NCI-H1436 (cell line): ENCODE measurements at places on chromosomes 12 and 14.
A peak's percentile ranks its signal among the peaks of the same experiment; 100 is the strongest.

GRCh38 chr12:1502379-1502720 is 92.0 kb downstream of the FBXL14 start:
- DNase-seq, result no peak

DNA sequence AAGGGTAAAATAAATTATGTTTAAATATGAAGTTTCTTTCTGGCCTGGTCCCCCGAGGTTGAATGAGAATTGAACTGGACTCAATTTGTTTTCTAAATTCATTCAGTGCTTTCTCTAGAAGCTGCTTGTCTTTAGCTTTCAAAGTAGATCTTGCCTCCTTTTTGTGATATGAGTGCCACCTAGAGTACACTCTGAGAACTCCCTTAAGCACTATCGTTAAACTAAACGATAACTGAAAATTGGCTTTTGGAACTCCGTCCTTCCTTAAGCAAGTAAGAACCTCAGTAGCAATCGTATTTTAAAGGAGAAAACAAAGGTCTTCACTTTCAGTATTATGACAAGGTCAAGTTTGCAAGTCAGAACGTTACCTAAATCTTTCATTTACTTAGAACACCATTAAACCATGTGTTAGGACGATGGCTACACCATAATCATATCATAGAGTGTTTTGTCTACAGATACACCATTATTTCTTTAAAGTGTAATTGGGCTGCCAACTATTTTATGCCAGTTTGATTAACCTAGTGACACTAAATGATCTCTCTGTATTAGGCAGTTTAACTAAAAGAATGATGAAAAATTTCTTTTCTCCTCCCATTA is 364.8 kb downstream of the SNAPC1 start:
- DNase-seq, result peak; percentile 56

DNA sequence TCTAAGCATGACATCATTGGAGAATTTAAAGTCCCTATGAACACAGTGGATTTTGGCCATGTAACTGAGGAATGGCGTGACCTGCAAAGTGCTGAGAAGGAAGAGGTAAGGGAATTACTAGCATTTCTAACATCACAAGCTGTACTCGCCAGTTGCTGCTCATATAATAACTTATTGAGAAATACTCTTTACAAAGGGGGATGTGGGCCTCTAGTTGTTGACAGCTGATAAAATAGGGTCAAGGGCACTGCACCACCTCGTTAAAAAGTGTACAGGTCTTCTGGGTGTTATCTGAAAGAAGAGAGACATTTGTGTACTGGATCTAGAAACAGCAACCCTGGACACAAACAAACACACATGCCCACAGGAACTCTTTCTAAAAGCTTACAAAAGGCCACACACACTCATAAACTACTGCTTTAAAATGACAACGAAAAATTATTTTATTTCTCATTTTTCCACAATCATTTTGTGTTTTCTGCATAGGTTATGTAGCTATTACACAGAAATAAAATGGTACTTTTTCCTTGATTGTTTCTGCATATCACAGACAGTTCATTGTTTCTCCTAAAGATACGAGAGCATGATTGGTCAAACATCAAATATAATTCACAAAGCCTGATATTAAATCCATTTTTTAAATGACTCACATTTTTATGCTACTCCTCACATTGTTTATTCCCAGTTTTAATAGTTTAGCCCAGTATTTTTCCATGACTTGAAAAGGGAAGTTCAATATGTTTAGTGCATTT is 391.1 kb downstream of the PAWR start:
- DNase-seq, result no peak

- peak; percentile 58 for DNase-seq
Observed at GRCh38 chr12:48165089-48165981, 8.0 kb upstream of the ASB8 start.

- no peak for DNase-seq
Observed at GRCh38 chr14:29755311-29756018, 172.2 kb downstream of the PRKD1 start.

DNA sequence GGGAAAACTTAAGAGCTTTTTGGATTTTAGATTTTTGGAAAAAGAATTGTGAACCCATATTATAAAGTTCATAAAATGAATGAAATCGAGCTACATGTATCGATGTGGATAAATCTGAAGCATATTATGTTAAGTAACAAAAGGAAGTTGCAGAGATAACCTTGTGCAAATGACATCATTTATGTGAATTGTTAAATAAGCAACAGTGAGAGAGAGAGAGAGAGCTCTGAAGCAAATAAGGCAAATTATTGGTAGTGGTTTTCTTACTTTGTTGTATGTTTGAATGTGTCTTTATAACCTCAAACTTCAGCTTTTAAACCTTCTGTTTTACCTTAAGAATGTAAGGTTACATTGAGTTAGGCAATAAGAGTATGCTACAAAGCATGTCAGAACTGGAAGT is 78.8 kb downstream of the ERC1 start:
- DNase-seq, result no peak

GRCh38 chr12:41073633-41074472 is 114.3 kb upstream of the PDZRN4 start:
- DNase-seq, result no peak

DNA sequence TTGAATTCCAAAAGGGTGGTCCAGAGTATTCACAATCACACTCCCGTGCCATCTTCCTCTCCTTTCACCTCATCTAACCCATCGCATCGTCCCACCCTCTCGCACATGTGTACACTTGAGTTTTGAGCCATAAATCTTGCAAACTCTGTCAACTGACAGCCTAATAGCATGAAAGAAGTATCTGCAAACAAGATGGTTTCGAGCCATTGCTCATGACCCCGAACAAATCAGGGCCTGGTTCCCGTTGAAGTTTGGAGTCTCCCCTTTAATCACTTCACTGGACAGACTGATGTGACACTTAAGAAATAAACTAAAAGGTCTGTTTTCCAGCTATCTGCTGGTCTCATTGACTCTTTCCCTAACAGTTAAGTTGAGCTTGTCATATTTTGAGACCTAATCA is 223.6 kb upstream of the SOX5 start:
- peak; percentile 46 for DNase-seq

- DNase-seq, result no peak
Observed at GRCh38 chr12:27500546-27500945, 23.5 kb upstream of the PPFIBP1 start.

GRCh38 chr12:45268672-45269411 is 52.9 kb downstream of the ANO6 start:
- no peak for DNase-seq

DNA sequence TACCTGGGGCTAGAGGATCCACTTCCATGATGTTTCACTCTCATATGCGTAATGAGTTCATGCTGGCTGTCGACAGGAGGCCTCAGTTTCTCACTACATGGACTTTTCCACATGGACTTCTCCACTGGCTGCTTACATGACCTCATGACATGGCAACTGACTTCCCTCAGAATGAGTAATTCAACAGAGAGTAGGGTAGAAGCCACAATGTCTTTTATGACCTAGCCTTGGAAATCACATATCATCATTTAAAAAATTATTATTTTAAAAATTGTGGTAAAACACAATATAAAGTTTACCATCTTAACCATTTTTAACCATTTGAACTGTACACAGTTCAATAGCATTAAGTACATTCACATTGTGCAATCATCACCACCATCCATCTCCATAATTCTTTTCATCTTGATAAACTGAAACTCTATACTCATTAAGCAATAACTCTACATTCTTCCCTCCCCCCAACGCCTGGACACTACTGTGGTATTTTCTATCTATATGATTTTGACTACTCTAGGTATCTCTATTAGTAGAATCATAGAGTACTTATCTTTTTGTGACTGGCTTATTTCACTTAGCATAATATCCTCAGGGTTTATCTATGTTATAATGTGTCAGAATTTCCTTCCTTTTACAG is 144.5 kb downstream of the TGFB3 start:
- DNase-seq, result no peak

GRCh38 chr14:22515929-22516328 is 73.1 kb downstream of the DAD1 start:
- DNase-seq, result no peak
